Activated CD4-positive, alpha-beta T cell treated with anti-CD3 and anti-CD28 coated beads for 1 hour (primary cell): ENCODE measurements at places on chromosomes 3 and 15.

- no peak for DNase-seq
These were observed 142.3 kb upstream of the WNT5A start for GRCh38 chr3:55629432-55629831.

- DNase-seq: no peak
These were observed 70.4 kb upstream of the CMTM7 start for GRCh38 chr3:32321095-32321790.

DNA sequence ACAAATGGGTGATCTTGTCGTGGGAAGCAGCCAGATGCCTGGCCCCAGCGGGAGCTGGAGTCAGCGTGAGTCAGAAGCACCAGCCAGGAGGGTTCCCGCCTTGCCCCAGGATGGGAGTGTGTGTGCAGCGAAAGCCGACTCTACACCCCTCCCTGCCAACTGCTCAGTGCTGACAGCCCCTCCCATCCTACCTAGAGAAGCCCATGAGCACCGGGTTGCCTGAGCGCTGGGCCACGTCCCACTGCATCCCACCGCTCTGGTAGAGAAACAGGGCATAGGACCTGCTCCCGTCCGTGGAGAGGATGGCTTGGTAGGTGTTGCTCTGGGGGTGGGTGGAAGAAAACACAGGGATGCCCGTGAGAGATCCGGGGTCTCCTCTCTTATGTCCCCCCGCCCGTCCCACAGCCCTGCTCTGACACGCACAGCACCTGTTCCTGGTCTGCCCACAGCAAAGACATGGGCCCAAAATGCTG, 42.9 kb downstream of the MUC4 start:
- no peak for DNase-seq

DNA sequence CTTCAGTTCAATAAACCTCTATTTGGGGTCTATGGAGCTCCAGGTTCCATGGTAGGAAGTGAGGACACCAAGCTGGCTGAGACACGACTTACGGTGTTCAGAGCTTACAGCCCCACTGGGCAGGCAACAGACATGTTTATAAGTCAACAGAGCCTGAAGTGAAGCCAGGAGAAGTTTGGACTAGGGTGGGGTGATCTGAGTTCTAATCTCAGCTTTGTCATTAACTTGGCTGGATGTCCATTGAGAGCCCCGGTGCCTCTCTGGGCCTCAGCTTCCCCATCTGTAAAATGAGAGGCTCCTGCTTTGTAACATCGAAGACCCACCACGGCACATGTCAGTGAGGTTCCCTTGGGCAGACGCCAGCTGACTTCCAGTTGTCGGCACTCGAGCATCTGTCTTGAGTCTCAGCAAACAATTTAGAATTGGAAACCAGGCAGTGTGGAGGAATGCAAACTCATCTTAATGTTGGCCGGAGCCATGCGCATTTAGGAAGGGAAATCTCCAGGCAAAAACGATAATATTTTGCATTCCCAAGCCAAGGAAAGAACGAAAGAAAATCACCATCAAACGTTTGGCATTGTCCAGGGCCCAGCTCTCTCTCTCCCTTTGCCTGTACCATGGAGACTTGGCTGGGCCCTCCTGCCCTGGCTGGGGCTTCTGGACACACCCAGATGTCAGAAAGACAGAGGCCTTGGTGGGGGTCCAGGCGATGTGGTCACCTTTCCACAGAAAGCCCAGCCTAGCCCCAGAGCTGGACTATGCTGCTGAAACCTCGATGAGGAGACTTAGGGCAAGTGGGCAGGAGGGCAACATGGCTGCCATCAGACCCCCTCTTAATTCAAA, 18.4 kb downstream of the ITGA11 start:
- DNase-seq: no peak

DNA sequence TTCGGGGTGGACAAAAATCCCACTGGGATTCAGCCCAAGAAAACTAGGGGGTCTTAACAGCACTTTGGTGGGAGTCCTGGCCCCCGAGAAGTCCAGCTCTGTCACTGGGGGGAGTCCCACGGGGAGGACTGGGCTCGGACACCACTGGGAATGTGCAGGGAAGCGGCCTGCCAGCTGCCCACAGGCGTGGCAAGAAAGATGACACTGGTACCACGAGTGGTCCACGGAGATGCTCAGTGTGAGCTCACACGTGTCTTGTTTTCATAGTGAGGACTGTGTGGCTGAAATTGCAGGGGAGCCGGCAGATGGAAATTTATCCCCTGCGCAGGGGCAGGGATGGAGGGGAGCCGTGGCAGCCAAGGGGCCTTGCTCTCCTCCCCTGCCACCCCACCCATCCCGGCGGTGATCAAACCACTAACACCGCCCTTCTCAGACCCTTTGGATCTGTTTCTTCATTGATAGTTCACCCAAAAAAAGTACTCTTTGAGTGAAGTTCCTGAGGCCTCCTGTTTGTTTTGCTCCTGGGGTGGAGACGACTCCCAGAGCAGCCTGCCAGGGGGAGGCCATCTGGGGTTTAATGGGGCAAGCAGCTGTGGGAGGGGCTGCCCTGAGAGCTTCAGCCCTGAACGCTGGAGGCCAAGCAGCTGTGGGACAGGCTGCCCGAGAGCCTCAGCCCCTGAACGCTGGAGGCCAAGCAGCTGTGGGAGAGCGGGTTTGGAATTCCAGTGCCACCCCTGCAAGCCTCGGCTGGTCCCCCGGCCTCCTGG, 130.9 kb downstream of the LRRK1 start:
- DNase-seq: no peak

DNA sequence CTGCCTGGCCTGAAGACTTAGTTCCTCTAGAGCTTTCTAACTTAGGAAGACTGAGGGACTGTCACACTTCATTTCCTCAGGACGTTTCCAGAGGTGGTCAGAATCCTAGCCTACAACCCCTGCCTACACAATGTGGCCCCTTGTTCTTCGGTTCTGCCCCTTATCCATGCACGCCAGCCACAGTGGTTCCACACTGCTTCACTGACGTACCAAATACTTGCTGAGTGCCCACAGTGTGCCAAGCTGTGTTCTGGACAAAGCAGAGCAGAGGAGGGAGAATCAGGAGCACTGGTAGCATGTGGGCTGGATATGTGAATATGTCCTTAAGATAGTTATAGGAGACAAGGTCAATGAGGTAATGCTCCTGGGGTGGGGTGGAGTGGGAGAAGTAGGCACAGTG, 70.5 kb upstream of the SAMMSON start:
- no peak for DNase-seq

DNA sequence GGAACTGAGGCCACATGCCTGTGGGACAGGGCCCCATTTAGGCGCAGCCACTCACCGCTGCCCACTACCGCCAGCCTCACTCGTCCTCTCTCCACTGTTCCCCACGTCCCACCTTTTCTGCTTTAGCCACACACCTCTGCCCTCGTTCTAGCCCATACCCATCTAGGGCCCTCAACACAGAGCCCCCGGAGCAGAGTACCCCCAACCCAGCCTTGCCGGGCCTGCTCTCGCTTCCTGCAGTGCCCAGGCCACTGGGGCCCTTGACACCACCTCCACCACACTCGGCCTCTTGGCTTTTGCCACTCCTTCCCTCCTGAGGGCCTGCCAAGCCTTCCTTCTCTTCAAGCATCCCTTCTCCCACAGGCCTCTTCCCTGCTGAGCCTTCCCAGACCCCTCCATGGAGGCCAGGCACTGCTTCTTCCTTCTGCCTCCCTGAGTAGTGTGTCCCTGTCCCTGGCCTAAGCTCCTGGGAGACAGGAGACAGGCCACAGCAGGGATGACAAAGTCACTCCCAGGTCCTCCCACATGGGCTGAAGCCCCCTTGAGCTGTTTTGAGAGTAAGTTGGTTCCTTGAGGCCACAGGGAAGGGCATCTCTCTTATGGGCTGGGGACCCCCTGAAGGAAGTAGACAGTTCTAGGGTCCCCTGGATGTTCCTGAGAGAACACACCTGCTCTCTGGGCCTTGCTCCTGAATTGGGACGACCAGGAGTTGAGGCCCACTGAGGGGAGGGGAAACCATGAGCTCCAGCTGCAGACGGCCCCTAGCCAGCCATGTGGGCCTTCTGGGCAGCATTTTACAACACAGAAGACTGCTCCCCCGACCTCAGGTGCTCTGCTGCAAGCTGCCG, 4.4 kb downstream of the PRSS50 start:
- DNase-seq: no peak

DNA sequence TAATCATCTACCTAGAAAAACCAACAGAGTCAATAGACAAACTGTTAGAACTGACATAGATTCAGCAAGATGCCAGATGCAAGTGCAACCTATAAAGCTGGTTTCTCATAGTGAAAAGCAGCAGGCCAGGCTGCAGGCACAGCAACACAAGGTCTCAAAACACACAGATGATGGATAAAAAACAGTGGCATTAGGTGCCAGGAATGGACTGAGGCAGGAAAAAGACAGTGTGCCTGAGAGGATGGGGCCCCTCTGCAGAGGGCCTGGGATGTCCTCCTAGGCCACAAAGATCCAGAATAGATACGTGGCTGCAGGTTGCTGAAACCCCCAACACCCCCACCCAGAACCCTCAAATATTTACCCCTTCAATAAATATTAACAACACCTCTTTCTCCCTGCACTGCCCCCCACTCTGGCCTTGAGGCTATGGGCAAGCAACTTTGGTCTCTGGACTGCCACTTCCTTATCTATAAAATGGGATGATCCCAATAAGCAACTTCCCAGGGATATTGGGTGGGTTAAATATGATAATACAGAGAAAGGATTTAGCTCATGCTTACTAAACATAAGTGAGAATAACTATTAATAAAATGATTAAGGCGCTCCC, 35.2 kb upstream of the FGD5 start:
- no peak for DNase-seq

GRCh38 chr3:157129803-157130466, 30.0 kb downstream of the CCNL1 start:
- DNase-seq: no peak

GRCh38 chr3:124496061-124496460, 234.2 kb upstream of the UMPS start:
- no peak for DNase-seq

- DNase-seq: no peak
These were observed 52.8 kb downstream of the GPR160 start for GRCh38 chr3:170090601-170090981.

DNA sequence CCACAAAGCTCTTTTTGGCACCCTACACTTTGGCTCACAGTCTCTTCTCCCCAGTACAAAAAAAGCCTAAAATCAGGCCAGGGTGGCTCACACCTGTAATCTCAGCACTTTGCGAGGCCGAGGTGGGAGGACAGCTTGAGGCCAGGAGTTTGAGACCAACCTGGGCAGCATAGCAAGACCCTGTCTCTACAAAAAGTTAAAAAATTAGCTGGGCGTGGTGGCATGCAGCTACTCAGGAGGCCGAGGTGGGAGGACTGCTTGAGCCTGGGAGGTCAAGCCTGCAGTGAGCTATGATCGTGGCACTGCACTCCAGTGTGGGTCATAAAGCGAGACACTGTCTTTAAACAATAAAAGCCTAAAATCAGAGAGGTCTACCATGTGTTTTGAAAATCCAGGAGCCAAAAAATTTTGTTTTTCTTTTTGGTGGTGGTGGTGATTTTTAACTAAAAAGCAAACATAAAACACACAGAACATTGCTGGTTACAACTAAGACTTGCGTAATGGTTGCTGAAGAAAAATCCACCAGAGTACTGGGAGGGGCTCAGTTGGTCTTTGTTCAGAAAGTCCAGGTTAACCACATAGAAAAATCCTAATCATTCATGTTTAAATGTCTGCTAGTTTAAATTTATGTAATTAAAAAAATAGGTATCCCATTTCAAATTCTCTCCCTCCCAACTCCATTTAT, 1.6 kb upstream of the MAN2C1 start:
- DNase-seq: no peak

DNA sequence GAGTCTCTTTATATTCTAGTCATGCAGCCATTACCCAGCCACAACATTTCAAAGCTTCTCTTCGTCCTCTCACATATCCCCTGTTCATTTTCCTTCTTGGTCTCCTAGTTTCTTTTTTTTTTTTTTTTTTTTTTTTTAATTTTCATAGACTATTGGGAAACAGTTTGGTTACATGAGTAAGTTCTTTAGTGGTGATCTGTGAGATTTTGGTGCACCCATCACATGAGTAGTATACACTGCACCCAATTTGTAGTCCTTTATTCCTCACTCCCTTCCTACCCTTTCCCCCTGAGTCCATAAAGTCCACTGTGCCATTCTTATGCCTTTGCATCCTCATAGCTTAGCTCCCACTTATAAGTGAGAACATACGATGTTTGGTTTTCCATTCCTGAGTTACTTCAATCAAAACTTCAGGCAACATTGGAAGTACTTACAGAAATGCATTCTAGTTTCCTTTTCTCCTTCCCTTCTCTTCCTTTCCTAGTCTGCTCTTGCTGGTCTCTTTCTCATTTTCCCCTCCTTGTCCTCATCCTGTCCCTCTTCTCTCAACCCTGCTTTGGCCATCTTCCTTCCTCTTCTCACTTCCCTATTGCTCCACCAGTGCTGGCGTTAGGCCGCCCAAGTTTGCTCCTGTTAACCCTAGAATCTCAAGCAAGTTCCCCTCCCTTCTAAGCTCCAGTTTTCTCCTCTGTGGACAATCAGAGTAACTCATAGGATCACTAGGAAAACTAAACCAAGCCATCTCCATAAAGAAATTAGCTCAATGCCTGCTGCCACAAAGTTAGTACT, 4.8 kb downstream of the ATP8B4 start:
- no peak for DNase-seq

DNA sequence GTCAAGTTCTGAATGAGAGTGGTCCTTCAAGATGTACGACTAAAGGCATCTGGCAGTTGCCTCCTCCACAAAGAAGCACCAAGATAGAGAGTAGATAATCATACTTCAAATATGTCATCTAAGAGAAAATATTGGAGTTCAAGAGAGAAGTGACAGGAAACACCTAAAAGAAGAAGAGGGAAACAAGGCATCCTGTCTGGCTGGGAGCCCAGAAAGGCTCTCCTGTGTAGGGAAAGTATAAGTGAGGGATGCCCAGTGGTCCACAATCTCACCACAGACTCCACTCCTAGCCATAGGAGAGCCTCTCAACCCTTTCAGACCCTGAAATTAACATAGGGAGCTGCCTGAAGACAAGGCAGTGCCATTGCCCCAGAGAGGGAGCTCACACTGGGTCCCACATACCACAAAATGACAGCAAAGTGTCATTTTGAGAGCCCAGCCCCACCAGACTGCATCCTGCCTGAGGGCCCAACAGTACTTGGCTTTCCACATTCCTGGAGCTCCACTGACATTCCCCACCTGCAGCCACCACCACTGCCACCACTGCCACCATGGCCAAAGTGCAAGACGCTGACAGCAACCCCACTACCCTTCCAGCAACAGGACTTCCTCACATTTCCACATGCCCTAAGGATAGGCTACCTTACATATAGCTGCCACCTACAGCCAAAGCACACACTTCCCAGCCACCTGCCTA, 210.6 kb downstream of the ATP8B4 start:
- no peak for DNase-seq

DNA sequence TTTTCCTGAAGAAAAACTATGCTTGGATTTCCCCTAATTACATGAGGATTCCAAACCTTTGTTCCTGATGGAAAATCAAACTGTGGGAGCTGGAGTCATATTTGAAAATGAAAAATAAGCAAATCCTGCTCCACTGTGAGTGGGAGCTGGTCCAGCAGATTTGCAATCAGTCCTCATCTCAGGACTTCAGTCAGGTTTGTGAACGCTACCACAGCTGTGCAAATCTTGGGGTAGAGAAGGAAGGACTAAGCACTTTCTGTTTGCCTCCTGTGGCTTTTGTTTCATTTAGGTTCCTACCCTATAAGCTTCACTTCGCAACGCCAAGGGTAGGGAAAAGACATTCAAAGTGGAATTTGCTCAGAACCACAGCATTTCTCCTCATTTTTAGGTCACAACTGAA, 238.2 kb downstream of the TUSC7 start:
- DNase-seq: no peak

GRCh38 chr3:89617706-89618105, 510.3 kb downstream of the EPHA3 start:
- no peak for DNase-seq
